ENCODE measurements at places on chromosomes 1 and 21. TPM values are rescaled to one million over a fixed set of nuclear protein-coding genes. Genes with fewer than 3 reads are reported as not detected.
A peak's percentile ranks its signal among the peaks of the same experiment; 100 is the strongest.

Gene SPATA1
- total RNA-seq, result 1.9 TPM

- H3K27me3 ChIP-seq, result no peaks in the 10 kb centered on the region
- no peaks in the 10 kb centered on the region for H3K4me1 ChIP-seq
- H3K27ac ChIP-seq, result no peak overlapping the region
- DNase-seq, result no peak
- H3K36me3 ChIP-seq, result no peaks in the 10 kb centered on the region
These were observed 25.7 kb downstream of the KCNK1 start for GRCh38 chr1:233639611-233640010.

Gene CTSK
- 6.1 TPM for total RNA-seq

DNA sequence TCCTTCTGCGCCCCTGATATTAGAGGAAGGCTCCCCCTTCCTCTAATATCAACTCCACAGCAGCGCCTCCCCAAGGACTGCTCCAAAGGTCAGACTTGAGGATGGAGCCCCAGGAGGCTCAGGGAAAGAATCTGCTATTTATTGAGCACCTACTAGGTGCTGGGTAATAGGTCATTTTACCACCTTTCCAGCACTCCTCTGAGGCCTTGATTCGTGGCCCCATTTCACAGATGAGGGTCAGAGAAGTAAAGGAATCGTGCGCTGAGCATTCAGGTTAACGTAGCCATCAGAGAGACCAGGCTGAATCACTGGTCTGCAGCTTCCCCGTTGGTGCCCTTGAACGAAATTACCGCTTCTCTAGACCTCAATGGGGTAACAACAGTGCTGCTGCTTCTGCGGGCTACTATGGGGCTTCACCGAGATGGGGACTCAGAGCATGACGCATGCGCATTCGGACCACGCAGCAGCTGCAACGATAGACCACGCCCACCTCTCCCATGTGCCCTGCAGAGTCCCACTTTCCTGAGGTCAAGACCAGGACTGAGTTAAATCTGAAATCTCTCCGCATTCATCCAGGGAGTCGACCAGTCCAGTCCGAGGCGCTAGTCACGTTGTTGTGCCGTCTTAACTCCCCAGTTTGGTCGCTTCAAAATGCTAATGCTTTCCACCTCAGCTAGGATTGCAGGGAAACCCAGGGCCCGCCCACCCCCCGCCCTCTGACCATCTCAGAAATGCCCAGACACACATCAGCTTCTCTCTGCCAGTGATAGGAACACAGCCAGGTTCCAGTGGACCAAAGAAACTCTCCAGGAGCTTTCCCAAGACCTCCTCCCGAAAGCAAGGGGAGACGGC is 12.9 kb downstream of the CAMK2N1 start:
- H3K27me3 ChIP-seq, result no peaks in the 10 kb centered on the region
- DNase-seq, result peak; percentile 69
- H3K27ac ChIP-seq, result no peak overlapping the region
- no peaks in the 10 kb centered on the region for H3K36me3 ChIP-seq
- peaks cover 26% of the 10 kb centered on the region for H3K4me1 ChIP-seq

- no peaks in the 10 kb centered on the region for H3K27me3 ChIP-seq
- H3K4me3 ChIP-seq, result no peak overlapping the region
- no peak for DNase-seq
- H3K27ac ChIP-seq, result no peak overlapping the region
These were observed 35.4 kb downstream of the SUSD4 start for GRCh38 chr1:223328566-223328965.

DNA sequence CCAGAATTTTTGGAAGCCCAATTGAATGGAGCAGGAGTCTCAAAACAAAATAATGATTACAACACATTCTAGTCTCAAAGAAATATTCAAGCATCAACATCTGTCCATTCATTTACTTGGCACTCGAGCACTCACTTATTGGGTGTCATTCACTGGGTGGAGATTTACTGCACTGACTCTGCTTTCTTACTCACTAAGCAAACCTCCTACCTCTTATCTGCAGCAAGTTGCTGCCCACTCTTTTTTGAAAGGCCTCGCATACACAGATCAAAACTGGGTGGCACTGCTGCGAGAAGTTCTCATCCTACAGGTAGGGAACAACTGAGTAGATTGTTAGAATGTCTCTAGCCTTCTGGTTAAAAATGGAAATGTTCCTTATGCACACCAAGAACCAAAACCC is 18.0 kb downstream of the RHBDL2 start:
- H3K36me3 ChIP-seq, result no peaks in the 10 kb centered on the region
- H3K4me1 ChIP-seq, result no peaks in the 10 kb centered on the region
- H3K27ac ChIP-seq, result no peak overlapping the region
- H3K4me3 ChIP-seq, result no peak overlapping the region

DNA sequence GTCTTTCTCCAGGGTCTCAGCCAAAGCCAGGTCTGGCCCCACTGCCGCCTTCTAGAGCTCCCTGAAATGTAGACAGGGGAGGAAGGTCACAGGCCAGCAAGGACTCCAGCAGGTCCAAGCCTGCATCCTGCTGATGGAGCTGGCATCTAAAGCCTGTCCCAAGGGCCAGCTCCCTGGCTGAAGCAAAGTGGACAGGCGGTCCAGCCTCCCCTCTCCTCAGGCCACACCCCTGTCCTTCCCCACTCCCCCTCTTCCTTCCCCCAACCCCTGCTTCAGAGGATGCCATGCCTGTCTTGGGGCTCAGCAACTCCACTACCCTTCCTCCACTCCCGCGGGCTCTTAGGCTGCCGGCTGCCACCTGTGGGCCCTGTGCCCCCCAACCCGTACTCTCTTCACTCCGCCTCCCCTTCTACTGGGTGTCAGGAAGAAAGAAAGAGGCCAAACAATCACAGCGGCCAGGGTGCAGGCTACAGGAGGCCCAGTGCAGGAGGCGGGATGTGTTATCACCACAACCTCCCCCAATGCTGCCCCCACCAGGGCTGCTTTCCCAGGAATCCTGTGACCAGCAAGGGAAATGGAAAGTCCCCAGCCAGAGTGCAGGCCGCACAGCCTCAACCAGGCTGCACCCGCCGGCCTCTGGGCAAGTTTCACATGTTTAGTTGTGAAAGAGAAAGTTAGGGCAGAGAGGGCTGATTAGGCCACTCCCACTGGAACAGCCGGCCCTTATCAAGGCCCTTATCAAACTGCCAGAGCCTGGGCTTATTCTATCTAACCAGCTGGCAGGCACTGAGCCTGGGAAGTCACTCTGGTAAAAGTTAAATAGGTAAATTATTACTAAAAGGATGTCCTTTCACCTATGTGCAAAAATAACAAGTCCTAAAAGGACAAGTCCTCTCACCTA is 34.1 kb downstream of the ACOT7 start:
- DNase-seq, result peak; percentile 66
- peak overlapping the region; percentile 10 for H3K4me3 ChIP-seq
- H3K36me3 ChIP-seq, result no peaks in the 10 kb centered on the region
- H3K4me1 ChIP-seq, result peaks cover 36% of the 10 kb centered on the region

DNA sequence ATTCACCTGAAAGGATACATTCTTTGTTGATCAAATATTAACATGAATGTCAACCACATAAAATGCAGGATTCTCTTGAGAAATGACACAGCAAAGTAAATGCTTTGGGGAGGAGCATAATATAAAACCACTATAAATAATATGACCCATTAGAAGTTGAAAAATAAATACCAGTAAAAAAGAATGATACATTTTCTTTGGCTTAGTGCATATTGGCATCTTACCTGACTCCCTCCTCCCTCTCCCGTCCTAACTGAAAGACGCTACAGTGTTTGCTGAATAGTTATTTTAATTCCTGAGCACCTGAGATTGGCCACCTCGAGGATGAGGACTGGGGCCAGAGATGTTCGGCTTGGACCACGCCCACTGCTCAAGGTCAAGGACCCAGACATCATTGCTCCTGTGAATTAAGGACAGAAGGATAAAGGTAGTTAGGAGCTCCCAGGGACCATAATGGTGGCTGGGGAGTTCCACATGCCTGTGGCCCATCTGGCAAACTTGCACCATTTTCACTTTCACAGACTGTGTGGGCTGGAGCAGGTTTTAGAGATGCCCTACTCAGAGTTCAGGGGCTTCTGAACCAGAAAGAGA is 16.4 kb upstream of the CPLANE2 start:
- peaks cover 12% of the 10 kb centered on the region for H3K36me3 ChIP-seq
- H3K27me3 ChIP-seq, result no peaks in the 10 kb centered on the region
- H3K4me3 ChIP-seq, result no peak overlapping the region
- H3K4me1 ChIP-seq, result peaks cover 46% of the 10 kb centered on the region
- no peak for DNase-seq

- no peaks in the 10 kb centered on the region for H3K27me3 ChIP-seq
- H3K36me3 ChIP-seq, result no peaks in the 10 kb centered on the region
- peak overlapping the region; percentile 90 for H3K4me3 ChIP-seq
- H3K27ac ChIP-seq, result peak overlapping the region; percentile 90
- DNase-seq, result peak; percentile 32
- no peaks in the 10 kb centered on the region for H3K4me1 ChIP-seq
These were observed 433 bp downstream of the TMEM200B start for GRCh38 chr1:29123053-29123886.

DNA sequence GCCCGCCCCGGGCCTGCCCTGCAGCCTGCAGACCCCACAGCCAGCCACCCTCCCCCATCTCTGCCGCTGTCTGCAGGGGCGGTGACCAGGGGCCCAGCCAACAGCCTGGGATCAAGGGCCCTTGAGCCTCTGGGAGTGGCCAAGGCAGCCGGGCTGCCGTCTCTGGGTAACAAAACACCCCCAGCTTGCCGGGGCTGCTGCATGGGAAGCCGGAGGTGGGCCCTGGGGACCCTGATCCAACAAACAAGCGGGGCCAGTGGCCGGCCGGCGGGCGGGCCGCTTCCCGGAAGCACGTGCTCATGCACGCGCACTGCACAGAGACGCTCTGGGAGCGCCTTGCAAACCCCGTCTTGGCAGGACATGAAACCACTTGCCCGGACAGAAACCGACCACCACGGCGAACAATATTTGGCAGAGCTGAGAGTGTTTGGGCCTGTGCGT is 13.2 kb downstream of the MEGF6 start:
- no peak overlapping the region for H3K4me3 ChIP-seq
- H3K27ac ChIP-seq, result no peak overlapping the region
- no peaks in the 10 kb centered on the region for H3K27me3 ChIP-seq
- H3K4me1 ChIP-seq, result no peaks in the 10 kb centered on the region
- DNase-seq, result peak; percentile 66

Gene C1orf116
- 0.91 TPM for total RNA-seq

Data from heart left ventricle (tissue), 16 donors.